ENCODE measurements at places on chromosomes 1 and 21.

DNA sequence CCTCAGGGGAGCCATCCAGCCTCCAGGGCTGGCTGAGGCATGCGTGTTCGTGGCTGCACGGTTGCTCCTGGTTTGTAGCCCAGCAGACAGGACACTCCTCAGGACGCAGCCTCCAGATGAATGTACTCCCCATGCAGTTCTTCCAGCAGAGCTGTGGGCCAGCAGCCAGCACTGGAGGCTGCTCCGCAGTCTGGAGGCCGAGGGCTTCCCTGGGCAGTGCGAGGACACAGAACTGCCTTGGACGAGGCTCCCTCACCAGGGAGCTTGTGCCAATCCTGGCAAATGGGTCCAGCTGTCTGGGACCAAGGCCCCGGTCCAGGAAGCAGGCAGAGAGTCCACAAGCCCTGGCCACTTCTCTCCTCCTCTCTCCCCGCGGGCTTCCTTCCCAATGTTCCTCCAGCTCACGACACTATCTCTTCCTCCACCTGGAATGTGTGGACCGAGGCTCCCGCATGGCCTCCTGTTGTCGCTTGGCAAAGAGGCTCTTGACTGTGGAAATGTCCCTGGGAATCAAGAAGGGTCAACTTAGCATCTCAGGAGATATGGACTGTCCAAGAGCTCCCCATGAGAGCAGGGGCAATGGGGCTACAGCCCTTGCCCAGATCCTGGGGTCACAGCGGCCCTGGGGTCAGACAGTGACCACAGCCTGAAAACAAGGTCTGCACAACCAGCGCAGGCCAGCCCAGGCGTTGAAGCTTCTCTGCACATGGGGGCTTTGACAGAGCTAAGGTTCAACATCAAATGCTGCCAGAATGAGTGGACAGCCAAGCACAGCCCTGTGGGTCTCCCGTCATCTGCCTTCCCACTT is 5.3 kb downstream of the EDN2 start:
- DNase-seq: peak; percentile 54

DNA sequence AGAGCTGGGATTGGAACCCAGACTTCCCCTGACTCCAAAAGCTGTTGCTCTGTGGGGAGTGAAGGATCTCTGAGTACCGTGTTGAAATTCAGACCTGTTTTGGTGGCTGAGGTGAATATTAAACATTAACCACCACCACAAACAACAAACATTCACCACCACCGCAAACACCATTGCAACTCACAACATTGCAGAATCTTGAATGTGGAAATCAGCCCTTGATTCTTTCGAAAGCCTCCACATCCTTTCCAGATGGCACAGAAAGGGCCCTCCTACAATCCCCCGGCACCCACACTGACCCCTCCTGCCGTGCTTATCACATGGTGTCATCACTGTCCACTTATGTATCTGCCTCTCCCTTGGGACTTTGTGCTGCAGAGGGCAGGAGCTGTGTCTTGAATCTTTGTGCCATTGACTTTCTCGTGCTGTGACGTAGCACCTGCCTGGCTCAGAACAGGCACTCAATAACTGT is 1.4 kb downstream of the CDA start:
- peak; percentile 44 for DNase-seq

DNA sequence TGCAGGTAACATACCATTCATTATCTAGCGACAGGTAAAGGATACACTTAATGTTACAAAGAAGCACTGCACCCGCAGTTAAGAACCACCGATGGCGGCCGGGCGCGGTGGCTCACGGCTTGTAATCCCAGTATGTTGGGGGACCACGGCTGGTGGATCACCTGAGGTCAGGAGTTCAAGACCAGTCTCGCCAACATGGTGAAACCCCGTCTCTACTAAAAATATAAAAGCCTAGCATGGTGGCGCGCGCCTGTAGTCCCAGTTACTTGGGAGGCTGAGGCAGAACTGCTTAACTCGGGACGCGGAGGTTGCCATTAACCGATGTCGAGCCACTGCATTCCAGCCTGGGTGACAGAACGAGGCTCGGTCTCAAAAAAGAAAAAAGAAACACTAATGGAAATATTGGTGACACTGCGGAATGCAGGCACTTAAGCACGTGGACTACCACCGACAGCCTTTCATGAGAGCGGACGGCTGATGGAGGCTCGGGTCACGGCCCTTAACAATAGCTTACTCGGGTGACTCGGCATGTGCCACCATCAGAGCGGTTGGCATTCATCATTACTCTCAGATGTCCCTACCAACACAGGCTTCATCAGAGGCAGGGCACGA is 542 bp downstream of the GAS5 start:
- no peak for DNase-seq

DNA sequence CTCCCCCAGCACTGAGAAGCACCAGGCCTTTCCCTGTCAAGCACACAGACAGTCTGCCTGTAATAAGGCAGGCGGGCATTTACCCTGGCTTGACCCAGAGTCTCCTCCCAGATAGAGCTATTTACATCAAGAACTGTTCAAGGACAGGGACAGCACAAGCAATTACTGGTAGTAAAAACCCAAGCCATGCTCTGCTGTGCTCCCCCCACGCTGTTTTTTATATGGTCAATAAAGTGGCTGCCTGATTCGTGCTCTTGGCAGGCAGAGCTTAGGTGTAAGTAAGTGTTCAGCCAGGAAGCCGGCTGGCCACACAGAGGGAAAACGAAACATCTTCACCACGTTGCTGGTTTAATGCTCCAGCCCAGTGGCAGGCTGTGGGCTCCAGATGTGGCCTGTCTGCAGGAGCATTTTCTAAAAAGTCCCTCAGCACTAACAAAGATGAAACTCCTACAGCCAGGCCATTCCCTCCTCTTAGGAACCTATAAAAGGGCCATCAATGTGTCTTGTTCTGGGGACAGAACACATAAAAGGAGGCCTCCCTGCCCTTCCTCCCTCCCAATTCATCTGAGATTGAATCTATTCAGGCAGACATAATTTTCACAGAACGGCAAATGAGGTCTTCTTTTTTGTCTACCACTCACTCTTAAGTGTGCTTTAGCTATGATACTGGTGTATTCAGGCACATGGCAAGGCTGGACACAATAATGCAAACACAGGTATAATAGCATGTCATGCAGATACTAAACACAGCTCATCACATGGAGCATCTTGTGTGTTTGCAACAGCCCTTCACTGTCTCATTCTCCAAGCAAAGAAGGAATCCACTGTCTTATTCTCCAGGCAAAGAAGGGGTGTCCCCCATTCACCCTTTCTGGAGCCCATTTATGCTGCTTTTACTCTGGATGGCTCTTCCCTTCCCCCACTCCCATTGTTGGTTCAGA is 378.9 kb downstream of the HHAT start:
- DNase-seq: no peak

- peak; percentile 90 for DNase-seq
Measured at GRCh38 chr1:212514056-212514614, 81.4 kb downstream of the NENF start.

Data from fibroblast of skin of back (primary cell).